SK-N-SH (cell line): ENCODE measurements at places on chromosomes 13 and 19.

DNA sequence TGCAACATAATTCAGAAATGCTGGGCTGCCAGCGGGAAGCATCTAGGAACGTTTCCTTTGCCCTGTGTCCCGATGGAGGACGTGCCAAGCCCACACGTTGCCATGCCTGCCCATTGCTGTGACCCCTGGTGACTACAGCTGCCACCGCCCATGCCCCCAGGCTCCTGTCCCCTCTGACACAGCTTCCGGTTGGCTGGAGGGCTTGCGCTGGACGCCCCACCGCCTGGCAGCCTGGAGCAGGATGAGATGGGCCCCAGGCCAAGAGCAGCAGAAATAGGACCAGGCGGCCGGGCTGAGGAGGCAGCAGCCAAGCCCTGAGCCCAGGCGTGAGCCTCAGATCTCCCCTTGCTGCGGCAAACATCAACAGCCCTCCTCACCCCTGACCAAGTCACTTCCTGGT lies 125.9 kb downstream of the COL4A2 start:
- H3K27me3 ChIP-seq: no peaks in the 10 kb centered on the region
- peaks cover 38% of the 10 kb centered on the region for H3K36me3 ChIP-seq
- peak; percentile 81 for DNase-seq

DNA sequence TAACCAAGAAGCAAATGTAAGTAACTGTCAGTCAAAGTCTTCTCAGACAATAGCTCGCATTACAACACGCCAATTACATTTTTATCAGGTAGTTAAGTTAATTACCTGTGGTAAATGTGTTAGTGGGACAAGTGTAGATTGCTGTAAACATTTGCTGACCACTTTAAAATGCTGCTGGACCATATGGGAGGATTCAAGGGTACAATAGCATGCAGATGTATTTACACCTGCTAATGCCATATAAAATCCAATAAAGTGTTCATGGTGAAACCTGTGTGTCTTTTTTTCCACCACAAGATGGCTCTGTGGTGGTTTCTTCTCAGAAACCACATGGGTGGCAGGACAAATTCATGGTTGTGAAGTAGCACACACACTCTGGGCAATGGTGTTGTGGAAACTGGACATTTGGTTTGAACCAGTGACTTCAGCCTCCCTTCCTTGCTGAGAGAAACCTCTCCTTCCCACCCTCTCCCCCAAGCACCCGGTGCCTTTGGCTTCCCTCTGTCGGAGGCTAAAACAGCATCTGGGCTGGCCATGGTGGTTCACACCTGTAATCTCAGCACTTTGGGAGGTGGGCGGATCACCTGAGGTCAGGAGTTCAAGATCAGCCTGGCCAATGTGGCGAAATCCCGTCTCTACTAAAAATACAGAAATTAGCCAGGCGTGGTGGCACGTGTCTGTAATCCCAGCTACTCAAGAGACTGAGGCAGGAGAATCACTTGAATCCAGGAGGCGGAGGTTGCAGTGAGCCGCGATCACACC lies 18.1 kb upstream of the GTF3A start:
- H3K27ac ChIP-seq: no peak overlapping the region
- DNase-seq: peak; percentile 53
- peaks cover 34% of the 10 kb centered on the region; the same call in 1 of the 2 replicates for H3K27me3 ChIP-seq
- H3K4me1 ChIP-seq: no peaks in the 10 kb centered on the region

DNA sequence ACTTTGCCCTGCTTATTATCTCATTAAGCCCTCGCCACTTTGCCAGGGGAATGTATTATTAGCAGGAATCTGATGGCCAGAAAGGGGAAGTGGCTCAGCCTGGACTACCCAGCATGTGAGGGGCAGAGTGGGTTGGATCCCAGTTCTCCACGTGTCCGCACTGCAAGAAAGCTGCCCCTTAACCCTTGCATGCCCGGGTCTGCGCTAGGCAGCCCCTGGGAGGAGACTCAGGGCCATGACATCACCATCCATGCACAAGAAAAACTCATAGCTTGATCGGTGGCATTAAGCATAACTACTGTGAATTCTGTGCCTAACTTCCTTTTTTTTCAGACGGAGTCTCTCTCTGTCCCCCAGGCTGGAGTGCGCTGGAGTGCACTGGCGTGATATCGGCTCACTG lies 8.9 kb downstream of the CACNG8 start:
- peaks cover 4% of the 10 kb centered on the region; the same call in 1 of the 2 replicates for H3K36me3 ChIP-seq
- no peaks in the 10 kb centered on the region for H3K27me3 ChIP-seq
- no peaks in the 10 kb centered on the region for H3K4me1 ChIP-seq

DNA sequence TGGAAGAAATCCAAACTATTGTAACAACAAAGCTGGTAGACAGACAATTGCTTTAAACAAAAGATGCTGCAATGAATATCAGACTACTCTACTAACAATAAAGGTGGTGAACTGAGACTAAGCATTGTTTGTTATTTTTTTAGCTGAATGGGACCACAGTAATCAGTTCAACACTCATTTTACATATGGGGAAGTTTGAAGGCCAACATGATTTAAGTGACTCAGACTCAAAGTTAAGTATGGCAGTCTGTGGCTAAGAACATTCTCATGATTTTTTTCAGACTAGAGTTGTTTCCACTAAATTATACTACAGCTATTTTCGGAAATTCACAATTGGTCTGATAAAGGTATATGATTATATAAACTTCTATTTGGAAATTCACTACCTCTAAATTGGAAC lies 10.4 kb downstream of the EXOSC8 start:
- no peaks in the 10 kb centered on the region; the same call in 1 of the 2 replicates for H3K4me1 ChIP-seq
- DNase-seq: no peak
- no peaks in the 10 kb centered on the region for H3K27me3 ChIP-seq
- no peak overlapping the region for H3K4me3 ChIP-seq

DNA sequence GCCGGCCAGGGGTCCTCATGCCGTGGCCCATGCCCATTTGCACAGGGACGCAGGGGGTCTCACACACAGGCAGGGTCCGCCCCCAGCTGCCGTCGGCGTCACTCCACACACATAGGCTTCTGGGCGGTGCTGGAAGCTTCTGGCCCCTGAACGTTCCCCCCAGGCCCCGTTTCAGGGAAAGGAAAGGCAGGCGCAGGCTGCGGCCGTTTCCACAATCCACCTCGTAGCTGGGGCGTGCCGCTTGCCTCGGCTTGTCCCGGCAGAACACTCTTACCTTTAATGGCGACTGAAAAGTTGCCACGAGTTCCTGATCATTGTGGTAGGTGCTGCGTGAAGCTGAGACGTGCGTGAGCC lies 53.4 kb downstream of the MCF2L start:
- H3K27me3 ChIP-seq: peaks cover 4% of the 10 kb centered on the region; the same call in 1 of the 2 replicates
- DNase-seq: no peak
- H3K27ac ChIP-seq: no peak overlapping the region
- H3K4me1 ChIP-seq: no peaks in the 10 kb centered on the region
- H3K36me3 ChIP-seq: no peaks in the 10 kb centered on the region
- no peak overlapping the region for H3K4me3 ChIP-seq

- no peak overlapping the region for H3K4me3 ChIP-seq
- H3K27me3 ChIP-seq: no peaks in the 10 kb centered on the region
- H3K4me1 ChIP-seq: no peaks in the 10 kb centered on the region
- no peaks in the 10 kb centered on the region for H3K36me3 ChIP-seq
- no peak overlapping the region for H3K27ac ChIP-seq
These were observed 65.7 kb downstream of the ZNF536 start for GRCh38 chr19:30437869-30438268.

GRCh38 chr13:89150362-89150761 lies 1479.2 kb downstream of the SLITRK5 start:
- no peaks in the 10 kb centered on the region for H3K4me1 ChIP-seq
- no peak for DNase-seq
- H3K36me3 ChIP-seq: no peaks in the 10 kb centered on the region

- no peak overlapping the region for H3K27ac ChIP-seq
- no peaks in the 10 kb centered on the region for H3K4me1 ChIP-seq
- H3K36me3 ChIP-seq: peaks cover 31% of the 10 kb centered on the region
- H3K27me3 ChIP-seq: no peaks in the 10 kb centered on the region
These were observed 15.9 kb downstream of the ZNF573 start for GRCh38 chr19:37763488-37763887.

DNA sequence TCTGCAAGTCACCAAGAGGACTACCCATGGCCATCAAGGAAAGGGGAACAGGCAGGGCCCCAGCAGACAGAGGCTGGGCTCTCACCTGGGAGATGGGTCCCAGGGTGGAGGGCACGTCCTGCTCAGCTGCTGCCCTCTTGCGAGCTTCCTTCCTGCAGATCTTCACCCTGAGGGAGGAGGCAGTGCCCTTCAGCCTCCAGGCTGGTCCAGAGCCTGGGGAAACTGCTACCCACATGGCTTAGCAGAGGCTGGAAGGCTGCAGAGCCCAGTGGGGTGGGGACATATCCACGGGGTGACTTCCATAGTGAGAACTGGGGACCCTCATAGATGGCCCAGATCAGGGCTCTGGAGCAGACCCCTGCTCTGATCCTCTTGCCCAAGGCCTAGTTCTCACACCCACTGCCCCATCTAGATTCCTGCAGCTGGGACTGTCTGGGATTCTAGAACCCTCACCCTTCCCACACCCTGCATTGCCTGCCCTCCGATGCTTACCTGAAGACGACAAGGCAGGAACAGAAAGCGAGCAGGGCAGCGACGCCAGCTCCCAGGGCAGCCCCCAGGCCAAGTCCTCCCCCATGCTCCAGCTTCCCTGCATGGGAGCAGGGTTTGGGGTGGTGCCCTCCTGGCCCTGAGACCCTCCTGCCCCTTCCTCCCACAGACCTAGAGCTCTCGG lies 9.0 kb downstream of the SIGLEC11 start:
- no peaks in the 10 kb centered on the region for H3K4me1 ChIP-seq
- H3K27ac ChIP-seq: no peak overlapping the region
- no peak for DNase-seq

- H3K27ac ChIP-seq: no peak overlapping the region
- H3K4me3 ChIP-seq: no peak overlapping the region
- no peaks in the 10 kb centered on the region for H3K4me1 ChIP-seq
These were observed 135.6 kb downstream of the TM9SF2 start for GRCh38 chr13:99636728-99637353.

GRCh38 chr13:93635616-93636032 lies 409.0 kb downstream of the GPC6 start:
- no peaks in the 10 kb centered on the region for H3K36me3 ChIP-seq
- H3K4me1 ChIP-seq: peaks cover 4% of the 10 kb centered on the region
- no peak for DNase-seq
- no peak overlapping the region for H3K4me3 ChIP-seq
- H3K27me3 ChIP-seq: no peaks in the 10 kb centered on the region

- no peak overlapping the region for H3K4me3 ChIP-seq
- H3K4me1 ChIP-seq: peaks cover 4% of the 10 kb centered on the region
- no peaks in the 10 kb centered on the region for H3K36me3 ChIP-seq
- no peak overlapping the region for H3K27ac ChIP-seq
These were observed 6.7 kb downstream of the GRIN2D start for GRCh38 chr19:48400018-48400742.

DNA sequence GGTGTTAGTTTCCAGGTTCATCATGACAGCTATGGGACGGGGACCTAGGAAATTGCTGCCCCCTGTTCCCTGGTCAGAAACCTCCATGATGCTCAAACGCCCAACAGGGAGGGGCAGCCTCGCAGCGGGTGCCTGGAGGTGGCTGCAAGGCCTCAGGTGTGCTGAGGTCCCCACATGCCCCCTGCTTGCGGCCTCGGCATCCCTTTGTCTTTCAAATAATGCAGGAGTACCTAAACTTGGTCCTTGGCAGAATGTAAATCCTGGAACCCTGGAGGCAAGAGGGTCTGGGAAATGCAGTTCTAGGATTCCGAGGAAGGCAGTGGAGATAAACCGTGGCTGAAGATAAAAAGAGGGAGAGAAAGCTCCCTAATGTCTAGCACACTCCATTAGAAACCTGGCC lies 52.4 kb downstream of the SKA3 start:
- H3K27me3 ChIP-seq: no peaks in the 10 kb centered on the region
- no peak for DNase-seq
- no peak overlapping the region for H3K27ac ChIP-seq
- H3K4me1 ChIP-seq: no peaks in the 10 kb centered on the region; the same call in 1 of the 2 replicates
- no peaks in the 10 kb centered on the region for H3K36me3 ChIP-seq

DNA sequence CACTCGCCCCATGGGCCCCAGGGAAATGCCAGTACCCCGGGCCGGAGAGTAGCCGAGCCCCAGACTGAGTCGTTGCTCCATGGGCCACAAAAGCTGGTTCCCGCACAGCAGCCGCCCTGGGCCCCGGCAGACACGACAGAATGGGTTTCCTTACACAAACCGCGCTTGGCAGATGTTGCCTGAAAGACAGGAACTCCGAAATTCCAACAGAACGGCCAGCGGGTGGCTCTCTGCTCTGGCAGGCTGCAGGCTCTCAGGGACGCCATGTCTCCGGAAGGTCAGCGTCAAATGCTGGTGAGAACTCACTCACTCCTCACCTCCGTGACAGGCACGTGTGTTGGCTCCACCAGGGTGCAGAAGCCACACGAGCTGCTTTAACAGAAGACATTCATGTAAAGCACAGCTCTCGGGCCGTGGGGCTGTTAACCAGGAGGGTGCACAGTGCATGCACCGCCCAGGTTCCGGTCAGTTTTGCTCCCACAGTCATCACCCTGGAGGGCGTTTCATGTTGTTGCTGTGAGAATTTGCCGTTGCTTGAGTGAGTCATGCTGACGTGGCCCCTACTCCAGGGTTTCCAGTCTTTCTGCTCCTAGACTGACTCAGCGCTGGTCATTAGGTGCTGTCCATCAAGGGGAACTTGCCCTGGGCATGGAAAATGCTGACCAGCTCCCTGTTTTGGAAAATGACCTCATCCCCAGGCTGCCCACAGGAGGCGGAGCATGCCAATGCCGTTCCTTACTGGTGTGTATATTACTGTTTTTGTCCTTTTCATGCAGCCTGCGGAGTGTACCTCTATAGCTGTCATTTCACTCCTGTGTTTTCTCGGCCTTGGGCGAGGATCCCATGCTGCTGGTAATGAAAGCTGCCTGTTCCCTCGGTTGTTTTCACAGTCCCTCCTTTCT lies 44.8 kb downstream of the ANKRD10 start:
- peak overlapping the region; percentile 2; the same call in 1 of the 2 replicates for H3K4me3 ChIP-seq
- H3K27ac ChIP-seq: no peak overlapping the region
- peaks cover 18% of the 10 kb centered on the region for H3K4me1 ChIP-seq
- H3K27me3 ChIP-seq: no peaks in the 10 kb centered on the region

GRCh38 chr13:98252931-98253470 lies 75.9 kb upstream of the RNF113B start:
- peaks cover 38% of the 10 kb centered on the region for H3K4me1 ChIP-seq
- H3K4me3 ChIP-seq: no peak overlapping the region
- no peak for DNase-seq

DNA sequence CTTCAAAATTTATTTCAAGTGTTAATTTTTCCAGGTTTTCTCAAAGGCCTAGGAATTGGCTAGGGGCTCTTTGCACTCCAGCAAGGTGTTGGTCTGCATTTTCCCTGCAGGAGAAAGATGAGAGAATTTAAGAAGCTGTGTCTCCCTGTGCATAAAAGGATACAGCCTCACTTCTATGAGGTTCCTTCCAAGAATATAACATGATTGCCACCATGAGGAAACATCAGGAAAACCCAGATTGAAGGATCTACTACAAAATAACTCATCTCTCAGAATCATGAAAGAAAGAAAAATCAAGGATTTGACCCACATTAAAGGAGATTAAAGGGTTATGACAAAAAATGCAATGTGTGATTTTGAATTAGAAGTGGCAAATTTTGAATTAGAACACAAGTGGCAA lies 69.9 kb downstream of the RUBCNL start:
- no peak overlapping the region for H3K27ac ChIP-seq
- no peaks in the 10 kb centered on the region for H3K27me3 ChIP-seq

GRCh38 chr13:61013796-61014195 lies 401.9 kb downstream of the PCDH20 start:
- no peaks in the 10 kb centered on the region for H3K4me1 ChIP-seq
- no peak for DNase-seq
- H3K4me3 ChIP-seq: no peak overlapping the region
- H3K36me3 ChIP-seq: no peaks in the 10 kb centered on the region
- H3K27me3 ChIP-seq: no peaks in the 10 kb centered on the region

- no peaks in the 10 kb centered on the region for H3K4me1 ChIP-seq
- H3K27ac ChIP-seq: no peak overlapping the region
- DNase-seq: no peak
- no peaks in the 10 kb centered on the region for H3K27me3 ChIP-seq
- no peak overlapping the region for H3K4me3 ChIP-seq
These were observed 193.9 kb downstream of the RBM26 start for GRCh38 chr13:79212064-79212619.
